Frontal cortex (tissue), 4 donors: ENCODE measurements at places on chromosomes 5 and 9.

DNA sequence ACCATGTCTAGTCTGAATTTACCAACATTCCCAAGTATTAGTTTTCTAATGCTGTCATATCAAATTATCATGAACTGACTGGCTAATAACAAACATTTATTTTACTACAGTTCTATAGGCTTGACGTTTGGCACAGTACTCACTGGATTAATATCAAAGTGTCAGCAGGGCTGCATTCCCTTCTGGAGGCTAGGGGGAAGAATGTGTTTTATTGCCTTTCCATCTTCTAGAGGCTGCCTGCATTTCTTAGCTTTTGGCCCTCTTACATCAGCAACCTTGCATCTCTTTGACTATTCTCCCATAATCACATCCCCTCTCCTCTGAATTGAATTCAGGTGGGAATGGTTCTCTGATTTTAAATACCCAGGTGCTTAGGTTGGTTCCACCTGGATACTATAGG is 84.7 kb downstream of the EDIL3 start:
- no peak for DNase-seq

GRCh38 chr5:165460911-165461310 is 1955.5 kb downstream of the MAT2B start:
- no peak for DNase-seq

DNA sequence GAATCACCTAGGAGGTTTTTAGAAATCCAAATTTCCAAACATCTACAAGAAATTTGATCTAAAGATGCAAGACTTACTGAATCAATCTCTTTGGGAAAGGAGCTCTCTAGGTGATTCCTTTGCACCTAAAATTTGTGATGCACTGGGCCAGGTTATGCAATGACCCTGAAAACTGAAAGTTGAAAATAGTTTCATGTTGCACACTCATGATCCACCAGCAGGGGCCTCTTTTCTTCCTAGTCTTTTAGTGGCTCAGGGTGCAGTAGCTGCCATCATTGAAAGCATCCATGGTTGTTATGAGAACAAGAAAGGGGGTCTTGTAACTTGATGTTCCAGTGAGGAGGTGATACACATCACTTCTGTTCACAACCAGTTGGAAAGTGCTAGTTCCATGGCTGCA is 486.8 kb downstream of the PSAT1 start:
- no peak for DNase-seq

- no peak for DNase-seq
Observed at GRCh38 chr5:123278284-123278683, 144.9 kb downstream of the CEP120 start.
